ENCODE measurements at places on chromosomes 5 and 9.

- no peak for DNase-seq
Measured at GRCh38 chr5:17839848-17840247, 205.6 kb downstream of the TAF11L14 start.

- no peak for DNase-seq
Measured at GRCh38 chr5:8382456-8382855, 513.5 kb downstream of the MTRR start.

- no peak for DNase-seq
Measured at GRCh38 chr5:142915813-142916424, 145.7 kb downstream of the ARHGAP26 start.

GRCh38 chr5:93580063-93580926, 724 bp downstream of the NR2F1-AS1 start:
- peak; percentile 29 for DNase-seq

DNA sequence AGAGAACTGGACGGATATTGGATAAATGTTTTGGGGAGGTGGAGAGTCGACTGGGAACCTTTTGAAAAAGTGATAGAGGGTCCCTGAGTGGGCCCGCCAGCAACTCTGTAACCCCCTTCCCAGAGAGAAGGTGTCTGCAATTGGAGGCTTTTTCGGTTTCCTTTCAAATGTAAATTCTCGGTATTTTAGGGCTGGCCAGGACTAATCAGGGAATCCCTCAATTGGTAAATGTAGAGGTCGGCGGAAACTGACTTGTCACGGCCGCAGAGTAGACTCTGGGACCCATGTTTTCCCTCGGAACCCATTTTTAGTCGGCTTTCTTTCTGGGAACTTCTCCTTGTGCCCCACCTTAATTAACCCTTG, 524 bp downstream of the CCNB1 start:
- no peak for DNase-seq
